ENCODE measurements at places on chromosomes 4 and X. TPM values are rescaled to one million over a fixed set of nuclear protein-coding genes. Genes with fewer than 3 reads are reported as not detected.

DNA sequence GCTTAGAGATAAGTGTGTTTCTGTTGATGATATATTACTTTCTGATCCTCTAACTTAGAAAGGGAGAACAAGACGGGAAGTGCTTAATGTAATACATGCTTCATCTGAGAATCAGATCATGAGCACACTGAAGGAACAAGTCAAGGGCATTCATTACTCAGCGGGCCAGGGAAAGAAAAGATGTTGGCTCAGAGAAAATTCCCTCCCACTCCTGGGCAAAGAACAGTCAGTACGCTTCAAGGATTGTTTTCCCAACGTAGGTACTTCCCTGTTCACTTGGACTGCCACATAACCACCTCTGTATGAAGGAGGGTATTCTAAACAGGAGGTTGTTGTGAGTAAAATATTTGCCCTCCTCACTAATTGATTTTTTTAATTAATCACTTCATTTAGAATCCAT is 374.5 kb upstream of the FMR1 start:
- DNase-seq = no peak

DNA sequence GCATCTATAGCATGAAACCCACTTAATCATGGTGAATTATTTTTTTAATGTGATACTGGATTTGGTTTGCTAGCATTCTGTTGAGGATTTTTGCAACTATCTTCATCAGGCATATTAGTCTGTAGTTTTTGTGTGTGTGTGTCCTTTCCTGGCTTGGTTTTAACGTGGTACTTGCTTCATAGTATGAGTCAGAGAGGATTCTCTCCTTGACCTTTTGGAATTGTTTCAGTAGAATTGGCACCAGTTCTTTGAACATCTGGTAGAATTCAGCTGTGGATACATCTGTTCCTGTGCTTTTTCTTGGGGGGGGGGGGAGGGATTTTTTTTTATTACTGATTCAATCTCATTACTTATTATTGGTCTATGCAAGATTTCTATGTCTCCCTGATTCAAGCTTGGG is 232.0 kb upstream of the KLF8 start:
- DNase-seq = no peak

DNA sequence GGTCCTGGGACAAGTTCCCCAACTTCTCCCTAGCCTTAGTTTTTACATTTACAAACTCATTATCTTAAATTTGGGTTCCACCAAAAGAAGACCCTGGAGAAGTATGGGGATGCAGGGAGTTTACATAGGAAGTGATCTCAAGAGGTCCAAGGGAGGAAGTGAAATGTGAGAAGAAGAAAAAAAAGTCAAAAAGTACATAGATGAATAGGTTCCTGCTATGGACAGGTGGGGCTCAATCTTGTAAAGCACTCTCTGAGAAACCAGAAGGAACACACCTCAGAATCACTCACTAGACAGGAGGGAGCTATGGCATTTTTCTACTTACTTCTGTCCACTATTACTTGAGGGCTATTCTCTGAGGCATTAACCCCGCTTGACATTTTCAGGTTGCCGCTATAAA is 56.6 kb downstream of the ARHGAP6 start:
- no peak for DNase-seq

Gene CT47B1
- not detected for total RNA-seq

Gene UGT8
- 0.66 TPM for total RNA-seq

- no peak for DNase-seq
These were observed 3.0 kb downstream of the RAB9A start for GRCh38 chrX:13691841-13692371.

Gene SORCS2
- total RNA-seq = not detected

- DNase-seq = no peak
These were observed 266.6 kb upstream of the TAPT1 start for GRCh38 chr4:16492872-16493271.

Gene ASMT
- not detected for total RNA-seq

DNA sequence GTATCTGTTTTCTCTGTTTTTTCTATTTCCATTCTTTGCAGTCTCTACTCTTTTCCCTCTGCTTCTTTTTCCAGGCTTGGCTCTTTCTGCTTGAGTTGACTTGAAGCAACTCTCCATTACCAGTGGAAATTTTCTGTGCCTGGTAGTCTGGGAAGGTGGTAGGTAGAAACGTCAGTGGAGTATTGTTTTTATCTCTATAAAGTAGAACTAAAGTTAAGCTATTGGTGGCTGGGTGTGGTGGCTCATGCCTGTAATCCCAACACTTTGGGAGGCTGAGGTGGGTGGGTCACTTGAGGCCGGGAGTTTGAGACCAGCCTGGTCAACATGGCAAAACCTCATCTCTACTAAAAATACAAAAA is 438.1 kb upstream of the AR start:
- no peak for DNase-seq

DNA sequence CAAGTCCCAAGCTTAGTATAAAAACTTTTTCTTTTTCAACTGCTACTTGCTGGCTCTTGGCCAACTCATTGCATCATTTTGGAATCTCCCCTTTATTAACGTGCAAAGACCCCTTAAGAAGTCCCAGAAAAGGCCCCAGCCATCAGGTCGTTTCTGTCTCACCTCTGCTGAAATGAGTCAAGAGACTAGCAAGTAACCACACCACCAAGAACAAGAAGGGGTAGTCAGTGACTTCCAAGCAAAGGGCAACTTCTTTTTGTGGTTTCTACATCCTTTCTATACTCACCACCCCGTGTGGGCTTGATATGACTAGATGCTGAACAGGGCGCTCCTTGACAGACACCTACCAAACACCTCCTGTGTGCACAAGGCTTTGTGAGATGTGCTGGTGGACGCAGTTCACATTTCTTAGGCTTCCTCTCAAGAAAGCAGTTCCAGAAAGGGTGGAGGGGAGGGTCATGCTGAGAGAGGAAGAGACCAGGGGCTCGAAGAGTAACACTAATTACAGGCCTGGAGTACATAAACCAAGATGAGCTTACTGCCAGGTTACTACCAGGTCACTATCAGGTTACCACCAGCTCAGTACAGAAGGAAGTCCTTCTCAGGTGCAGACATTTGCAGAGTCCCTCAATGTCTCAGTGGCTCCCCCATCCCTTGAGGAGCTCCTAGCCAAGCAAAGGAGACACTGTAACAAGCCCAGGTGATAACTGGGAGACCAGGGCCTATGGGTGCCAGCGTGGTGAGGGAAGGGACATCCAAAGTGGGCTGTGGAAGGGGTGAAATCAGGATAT is 19.3 kb downstream of the JAKMIP1 start:
- DNase-seq = peak; percentile 82

DNA sequence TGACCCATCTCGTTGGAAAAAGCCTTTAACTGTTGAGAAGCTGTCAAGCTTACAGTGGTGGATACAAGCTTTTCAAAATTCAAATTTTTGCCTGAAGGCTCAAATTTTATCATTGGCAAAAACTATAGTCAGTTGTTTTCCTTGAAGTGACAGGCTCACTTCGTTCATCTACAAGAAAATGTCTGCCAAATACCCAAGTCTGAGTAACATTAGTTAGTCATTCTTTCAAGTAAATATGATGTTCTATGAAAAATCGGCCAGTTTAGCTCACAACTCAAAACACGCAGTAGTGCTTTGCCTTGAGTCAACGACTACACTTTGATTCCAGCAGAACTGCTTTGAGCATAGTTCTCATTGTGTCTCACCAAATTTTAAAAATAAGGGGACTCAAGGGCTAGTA is 170.3 kb upstream of the MAMLD1 start:
- no peak for DNase-seq
